ENCODE measurements at places on chromosomes 5 and 9.

GRCh38 chr5:139796061-139796806, 626 bp downstream of the PSD2 start:
- no peak for DNase-seq

- no peak for DNase-seq
Measured at GRCh38 chr5:76620166-76620565, 3.0 kb downstream of the F2RL2 start.

DNA sequence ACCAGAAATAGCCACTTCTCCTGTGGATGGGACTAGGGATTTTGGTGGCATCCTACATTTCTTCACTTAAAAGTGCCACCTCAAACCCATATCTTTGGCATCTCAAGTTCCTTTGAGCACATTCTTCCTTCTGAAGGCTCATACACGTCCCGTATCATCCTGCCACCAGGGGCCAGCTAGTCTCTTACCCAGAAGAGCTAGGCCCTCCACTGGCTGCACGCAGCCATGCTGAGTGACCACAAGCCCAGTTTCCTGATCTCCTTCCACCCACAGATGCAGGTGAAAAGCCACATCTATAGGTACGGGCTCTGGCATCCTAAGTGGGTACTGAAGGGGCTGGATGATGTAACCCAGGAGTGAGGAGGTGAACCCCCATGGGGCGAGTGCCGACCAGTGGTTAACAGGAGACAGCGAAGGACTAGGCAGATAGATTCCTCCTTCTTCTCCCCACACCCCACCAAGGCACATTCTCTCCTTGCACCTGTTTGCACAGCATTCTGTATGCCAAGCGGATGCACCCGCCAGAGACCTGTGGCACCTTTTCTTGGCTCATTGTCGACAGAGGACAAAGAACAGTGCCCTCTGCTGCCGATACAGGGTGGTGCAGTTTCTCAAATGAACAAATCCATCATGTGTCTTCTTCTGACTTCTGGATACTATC, 14.4 kb upstream of the SCGB3A1 start:
- DNase-seq: no peak

GRCh38 chr9:85528142-85528541, 213.6 kb downstream of the AGTPBP1 start:
- no peak for DNase-seq

DNA sequence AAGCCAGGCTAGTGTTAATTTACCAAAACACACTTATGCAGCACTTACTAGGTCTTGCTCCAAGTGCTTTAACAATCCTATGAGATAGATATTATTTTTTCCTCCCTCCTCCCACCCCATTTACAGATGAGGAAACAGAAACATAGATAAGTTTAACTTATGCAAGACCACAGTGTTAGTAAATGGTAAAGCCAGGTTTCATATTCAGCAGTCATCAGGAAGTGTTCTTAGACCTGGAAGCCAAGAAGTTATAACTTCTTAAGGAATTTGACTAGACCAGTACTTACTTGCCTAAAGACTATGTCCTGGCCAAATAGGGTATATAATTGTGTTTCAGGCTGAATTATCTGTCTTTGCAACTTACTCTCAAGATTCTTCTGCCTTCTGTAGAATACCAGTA, 15.9 kb downstream of the ABHD17B start:
- peak; percentile 82 for DNase-seq

DNA sequence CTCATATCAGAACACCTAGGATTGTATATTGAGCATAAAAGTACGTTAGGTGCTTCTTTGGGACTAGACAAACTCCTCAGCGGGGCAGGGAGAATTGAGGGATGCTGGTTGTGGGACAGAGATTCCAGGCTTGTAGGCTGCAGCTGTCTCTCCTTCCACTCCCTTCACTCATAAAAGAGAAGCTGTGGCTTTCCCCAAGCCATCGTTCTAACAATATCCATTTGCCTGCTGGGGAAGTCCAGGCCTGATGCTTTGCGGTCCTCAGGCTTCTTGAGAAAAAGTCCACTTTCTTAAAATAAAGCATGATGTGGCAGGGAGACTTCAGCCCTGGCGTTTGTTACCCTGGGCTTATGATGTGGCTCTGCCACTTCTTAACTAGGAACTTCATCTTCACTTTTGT, 129.3 kb upstream of the OSMR start:
- no peak for DNase-seq

DNA sequence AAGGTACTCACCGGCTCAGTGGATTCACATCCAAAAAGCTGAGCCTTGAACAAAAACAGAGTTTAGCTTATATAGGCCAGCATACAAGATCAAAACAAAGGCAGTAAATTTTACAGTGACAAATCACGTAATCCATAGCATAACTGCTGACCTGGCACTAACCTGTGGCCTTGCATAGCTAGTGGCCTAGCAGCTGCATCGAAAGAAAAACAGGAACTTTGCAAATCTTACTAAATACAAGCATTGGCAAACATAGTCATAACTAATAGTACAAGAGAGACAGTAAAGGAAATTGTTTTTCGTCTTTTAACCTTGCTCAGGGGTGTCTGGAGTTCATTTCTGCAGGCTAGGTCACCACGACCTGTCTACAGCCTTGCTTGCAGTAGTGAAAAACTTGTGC, 4.8 kb downstream of the HSDL2 start:
- DNase-seq: peak; percentile 75

GRCh38 chr5:133781436-133782225, 169.3 kb upstream of the FSTL4 start:
- no peak for DNase-seq

DNA sequence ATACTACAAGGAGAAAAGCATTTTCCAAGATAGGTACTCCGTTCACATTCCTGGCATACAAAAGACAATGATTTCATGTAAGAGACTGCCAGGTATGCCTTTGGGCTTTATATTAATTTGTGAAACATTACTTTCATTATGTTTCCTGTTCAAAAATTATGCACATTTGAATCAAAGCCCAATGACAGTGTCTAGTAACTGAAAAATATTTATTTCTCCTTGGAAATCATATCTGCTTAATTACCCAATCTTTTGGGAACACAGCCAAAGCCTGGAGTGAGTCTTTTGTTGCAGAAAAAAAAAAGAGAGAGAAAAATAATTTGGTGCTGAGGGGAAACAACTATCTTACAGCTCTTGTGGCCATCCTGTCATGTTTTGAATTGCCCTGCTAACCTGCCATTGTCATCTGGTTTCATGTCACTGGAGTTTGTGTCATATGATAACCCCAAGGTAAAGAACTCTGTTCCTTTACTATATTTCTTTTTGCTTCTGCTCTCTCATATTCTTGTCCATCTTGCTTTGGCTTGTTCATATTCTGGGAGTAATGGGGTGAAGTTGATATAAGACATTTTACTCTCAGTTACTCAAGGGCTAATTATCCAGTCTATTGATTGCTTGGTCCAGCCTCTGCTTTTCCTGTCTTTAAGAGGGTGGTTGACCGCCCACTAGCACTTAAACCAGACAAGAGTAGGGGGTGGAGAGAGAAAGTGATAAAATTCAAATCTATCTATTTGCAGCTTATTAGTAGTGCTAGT, 238.3 kb upstream of the NUDT12 start:
- DNase-seq: no peak

DNA sequence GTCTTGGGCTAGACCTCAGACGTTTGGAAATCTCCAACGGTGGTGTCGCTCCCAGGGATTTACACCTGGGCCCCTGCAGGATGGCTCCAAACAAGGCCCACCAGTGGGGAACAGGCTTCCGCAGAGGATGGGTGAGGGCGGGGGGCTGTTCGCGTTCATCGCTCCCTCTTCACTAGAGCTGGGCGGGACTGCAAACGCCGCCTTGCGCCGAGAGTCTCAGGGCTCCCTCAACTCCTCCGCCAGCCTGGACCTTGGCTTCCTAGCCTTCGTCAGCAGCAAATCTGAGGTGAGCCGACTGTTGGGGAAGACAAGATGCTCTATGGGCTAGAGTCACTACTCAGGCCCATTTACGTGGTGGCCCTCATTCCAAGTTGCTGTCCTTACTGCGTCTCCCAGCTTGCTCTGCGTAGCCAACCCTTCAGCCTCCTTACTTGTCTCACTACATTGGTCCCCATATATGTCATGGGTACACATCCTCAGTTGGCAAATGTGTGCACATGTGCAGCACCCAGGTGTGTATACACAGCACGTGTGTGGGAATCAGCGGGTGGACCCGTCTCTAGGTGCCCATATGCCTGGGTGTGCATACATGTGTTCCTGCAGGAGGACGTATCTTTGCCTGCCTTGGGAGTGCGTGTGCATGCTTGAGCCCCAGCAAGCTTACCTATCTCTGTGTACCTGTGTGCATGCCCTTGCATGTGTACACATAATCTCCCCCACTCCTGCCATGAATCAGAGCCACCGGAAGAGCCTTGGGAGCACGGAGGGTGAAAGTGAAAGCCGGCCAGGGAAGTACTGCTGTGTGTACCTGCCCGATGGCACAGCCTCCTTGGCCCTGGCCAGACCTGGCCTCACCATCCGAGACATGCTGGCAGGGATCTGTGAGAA, 10.5 kb downstream of the RGS14 start:
- DNase-seq: no peak

DNA sequence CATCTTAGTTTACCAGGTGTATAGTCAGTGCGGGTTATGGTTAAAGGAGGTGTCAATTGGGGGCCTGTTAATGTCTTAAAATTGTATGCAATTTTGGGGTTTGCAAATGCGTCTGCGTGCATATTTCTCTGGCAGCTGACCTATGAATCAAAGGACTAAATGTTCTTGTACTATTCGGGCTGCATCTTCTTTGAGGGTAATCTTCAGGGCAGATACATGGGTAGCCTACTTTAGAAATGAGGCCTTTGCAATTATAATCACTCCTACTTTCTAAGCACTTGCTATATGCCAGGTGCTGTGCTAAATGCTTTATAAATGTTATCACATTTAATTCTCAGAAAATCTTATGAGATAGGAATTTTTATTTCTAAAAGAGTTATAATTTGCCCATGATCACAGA, 58.2 kb downstream of the NDFIP1 start:
- DNase-seq: no peak

DNA sequence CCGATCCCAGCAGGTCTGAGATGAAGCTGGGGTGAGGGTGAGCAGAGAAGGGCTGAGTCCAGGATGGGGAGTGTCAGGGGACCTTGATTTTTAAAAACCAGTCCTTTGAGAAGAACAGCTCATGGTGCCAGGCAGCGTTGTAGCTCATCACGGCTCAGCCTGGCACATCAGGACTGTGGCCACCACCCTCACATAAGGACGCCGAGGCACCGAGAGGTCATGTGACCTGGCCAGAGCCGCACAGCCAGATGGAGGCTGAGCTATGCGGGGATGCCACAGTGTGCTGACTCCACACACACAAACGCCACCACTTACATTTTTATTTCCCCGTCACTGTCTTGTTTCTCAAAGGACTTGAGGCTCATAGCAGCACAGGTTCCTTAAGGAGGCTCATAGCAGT, 32.9 kb upstream of the CEP72 start:
- DNase-seq: no peak

GRCh38 chr5:87599778-87600177, 187.0 kb upstream of the CCNH start:
- DNase-seq: no peak

DNA sequence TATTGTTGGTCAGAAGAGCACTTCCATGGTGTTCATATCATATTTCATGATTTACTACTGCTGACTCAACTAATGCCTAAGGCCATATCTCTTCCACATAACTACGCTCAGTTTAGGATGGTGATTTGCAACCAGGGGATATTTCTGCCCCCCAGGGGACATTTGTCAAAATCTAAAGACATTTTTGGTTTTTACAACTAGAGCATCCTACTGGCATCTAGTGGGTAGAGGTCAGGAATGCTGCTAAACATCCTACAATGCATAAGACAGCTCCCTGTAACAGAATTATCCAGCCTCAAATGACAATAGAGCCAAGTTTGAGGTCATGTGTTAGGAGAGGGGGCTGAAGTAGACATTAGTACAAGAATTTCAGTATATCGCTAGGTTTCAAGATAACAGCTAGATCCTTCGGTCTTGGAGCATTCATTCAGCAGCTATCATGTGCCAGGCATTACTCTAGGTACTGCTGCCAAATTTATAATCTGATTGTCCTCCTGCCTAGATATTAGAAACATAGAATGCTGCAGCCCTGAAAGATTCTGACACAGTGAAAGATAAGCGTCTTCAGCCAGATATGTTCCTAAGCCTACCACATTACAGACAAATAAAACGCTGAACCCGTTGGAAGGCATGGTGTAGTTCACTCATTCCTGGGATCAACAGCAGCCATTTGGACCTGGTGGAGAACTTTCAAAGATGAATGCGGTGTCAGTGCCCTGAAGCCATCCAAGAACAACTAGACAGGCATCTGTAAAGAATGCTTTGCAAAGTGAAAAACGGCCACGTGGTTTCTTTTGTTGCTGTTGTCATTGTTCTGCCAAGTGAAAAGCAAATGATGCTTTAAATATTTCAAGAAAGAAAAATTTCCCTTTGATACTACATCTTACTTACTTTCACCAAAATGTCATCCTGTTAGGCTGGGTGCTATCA, 55.5 kb upstream of the FST start:
- DNase-seq: no peak

DNA sequence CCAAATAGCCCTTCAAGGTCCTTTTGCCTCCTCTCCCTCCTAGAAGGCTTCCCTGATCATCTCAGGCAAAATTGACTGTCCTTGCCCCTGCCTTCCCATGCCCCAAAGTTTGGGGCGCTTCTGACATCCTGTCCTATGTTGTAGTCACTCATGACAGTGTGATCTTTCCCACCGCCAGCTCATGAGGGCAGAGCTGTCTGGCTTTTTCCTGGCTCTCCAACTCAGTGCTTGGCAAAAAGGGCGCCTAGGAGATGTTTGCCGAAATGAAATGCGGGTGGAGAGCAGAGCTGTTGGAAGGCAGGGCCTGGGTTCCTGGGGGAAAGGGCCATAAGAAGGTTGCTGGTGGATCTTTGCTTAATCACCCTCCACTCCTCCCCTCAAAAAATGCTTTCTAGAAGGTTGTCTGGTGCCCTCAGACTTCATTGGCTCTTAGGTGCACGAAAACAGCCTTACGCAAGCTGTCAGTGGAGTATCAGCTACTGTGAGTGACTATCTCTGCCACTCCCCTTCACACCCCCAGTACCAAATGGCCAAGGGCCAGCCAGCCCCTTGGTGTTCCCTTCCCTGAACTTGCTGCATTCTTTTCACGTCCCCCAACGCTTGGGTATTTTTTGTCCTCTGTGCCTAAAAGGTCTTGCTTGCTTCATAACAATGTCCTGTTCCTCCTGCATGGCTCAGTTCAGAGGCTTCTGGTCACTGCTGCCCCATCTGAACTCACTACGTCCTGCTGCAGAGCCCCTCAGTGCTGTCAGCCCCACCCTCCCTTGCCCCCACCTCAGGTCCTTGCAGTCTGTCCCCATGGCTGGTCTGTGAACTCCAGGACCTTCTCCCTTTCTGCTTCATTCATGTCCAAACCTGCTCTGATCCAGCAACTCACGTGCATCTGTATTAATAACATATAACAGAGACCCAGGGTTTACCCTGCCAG, 2.6 kb upstream of the SLC25A51 start:
- DNase-seq: no peak

Data from GF-D8 (cell line).